ENCODE measurements at places on chromosomes 4 and X. TPM values are rescaled to one million over a fixed set of nuclear protein-coding genes. Genes with fewer than 3 reads are reported as not detected.

TADA2B gene
- total RNA-seq: 25.2 TPM

CDX4 gene
- not detected for total RNA-seq

F9 gene
- not detected for total RNA-seq

TMEM150C gene
- not detected for total RNA-seq

ABLIM2 gene
- 0.43 TPM for total RNA-seq

MOB1B gene
- total RNA-seq: 16.1 TPM

C1GALT1C1 gene
- 26.5 TPM for total RNA-seq

EPGN gene
- 1.3 TPM for total RNA-seq

NHSL2 gene
- 1.2 TPM for total RNA-seq

QDPR gene
- 21.8 TPM for total RNA-seq

ARHGAP36 gene
- total RNA-seq: not detected

PLAC8 gene
- 127 TPM for total RNA-seq

UBE2A gene
- 67.8 TPM for total RNA-seq

PRR27 gene
- not detected for total RNA-seq

MAMLD1 gene
- total RNA-seq: 7.0 TPM

RPS6KA6 gene
- 0.05 TPM for total RNA-seq

MAGEC2 gene
- not detected for total RNA-seq

TCP11X2 gene
- total RNA-seq: not detected
